ENCODE measurements at places on chromosomes 1 and 21. TPM values are rescaled to one million over a fixed set of nuclear protein-coding genes. Genes with fewer than 3 reads are reported as not detected.
A peak's percentile ranks its signal among the peaks of the same experiment; 100 is the strongest.

Gene CDC42SE1
- 21.5 TPM for total RNA-seq

Gene TMEM59
- total RNA-seq, result 305 TPM

Gene BRINP3
- 0.76 TPM for total RNA-seq

GRCh38 chr1:43302721-43303470 lies 2.1 kb downstream of the TIE1 start:
- DNase-seq, result no peak

- DNase-seq, result no peak
These were observed 50.0 kb upstream of the SLC19A1 start for GRCh38 chr21:45592208-45592619.

DNA sequence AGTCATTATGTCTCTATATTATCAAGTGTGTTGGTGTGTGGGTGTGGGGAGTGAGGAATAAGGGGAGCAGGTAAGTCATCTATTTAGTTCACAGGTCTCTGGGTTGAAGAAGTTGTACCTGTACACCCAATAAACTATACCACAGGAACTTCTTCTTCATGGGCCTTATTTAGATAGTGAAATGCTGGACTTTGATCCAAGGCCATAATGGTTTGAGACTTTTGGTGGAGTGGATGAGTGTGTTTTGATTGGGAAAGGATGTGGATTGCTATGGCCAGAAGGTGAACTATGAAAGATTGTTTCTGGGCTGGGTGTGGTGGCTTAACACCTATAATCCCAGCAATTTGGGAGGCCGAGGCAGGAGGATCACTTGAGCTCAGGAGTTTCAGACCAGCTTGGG lies 7.0 kb upstream of the ZMYM6 start:
- DNase-seq, result no peak

DNA sequence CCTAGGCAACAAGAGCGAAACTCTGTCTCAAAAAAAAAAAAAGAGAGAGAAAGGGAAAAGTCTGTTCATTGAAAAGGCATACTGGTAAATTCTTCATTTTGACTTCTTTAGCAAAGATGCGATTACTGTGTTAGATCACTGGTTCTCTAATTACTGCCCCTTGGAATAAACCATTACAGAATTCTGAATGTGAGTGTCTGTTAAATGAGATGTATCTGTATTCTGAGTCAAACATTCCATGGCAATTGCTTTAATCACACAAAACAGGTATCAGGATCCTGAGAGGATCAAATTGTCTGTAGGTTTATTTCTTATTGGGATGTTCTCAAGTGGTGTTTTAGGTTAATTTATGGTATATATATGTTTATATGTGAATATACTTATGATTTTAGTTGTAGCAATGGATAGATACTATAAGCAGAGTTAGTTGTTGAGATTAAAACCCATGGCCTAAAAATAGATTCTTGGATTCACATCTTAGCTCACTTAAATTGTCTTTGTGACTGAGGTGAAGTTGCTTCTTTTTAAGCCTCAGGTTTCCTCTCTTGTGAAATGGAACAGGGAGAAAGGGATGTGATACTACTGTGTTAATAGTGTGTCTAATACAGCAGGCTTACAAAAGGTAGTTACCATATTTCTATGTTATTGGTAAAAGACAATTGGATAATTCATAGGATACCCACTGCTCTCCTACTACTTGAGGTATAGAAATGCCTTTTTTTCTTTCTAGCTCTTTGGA lies 16.2 kb downstream of the SRRM1 start:
- DNase-seq, result no peak

GRCh38 chr1:7584157-7584556 lies 186.9 kb upstream of the VAMP3 start:
- DNase-seq, result no peak

GRCh38 chr1:205977402-205978014 lies 25.7 kb downstream of the RAB7B start:
- peak; percentile 45 for DNase-seq

- no peak for DNase-seq
These were observed 61.7 kb downstream of the ARID4B start for GRCh38 chr1:235266325-235266724.

Measured in uterus (tissue), 4 donors.